Fibroblast of skin of right biceps (primary cell): ENCODE measurements at places on chromosomes 5 and 9.

- peak; percentile 78 for DNase-seq
Observed at GRCh38 chr9:124752967-124753366, 18.1 kb downstream of the NR6A1 start.

DNA sequence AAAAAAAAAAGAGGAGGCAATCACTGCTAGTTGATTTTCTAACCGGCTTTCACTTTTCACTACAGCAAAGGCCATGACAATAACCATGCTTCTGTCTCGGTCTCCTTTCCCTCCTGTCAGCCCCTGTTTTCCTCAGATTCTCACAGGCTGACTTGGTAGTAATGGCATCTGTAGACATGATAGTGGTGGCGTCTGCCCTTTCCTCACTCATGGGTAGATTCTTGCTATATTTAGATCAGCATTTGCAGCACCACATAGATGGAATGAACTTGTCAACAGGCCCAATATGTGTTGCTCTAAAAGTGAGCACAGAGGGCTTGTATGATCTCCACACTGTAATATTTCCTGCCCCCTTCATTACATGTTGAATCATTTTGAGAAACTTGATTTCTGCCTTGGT is 120.3 kb upstream of the FTMT start:
- no peak for DNase-seq

DNA sequence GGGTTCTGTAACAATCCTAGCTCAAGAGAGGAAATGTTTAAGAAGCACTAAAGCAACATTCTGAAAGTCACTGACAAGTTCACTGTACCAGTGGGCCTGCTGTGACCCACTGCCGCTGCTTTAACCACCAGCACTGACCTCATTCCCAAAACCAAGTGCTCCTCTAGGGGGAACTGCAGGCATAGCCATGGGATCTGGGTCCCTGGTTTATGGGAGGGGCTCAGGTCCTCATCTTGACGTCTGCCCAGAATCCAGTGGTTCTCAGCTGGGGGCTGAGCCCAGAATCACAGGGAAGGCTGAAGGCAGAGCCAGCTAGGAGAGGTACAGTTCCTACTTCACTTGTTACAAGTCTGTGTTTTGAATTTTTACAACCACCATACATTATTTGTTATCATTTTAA is 36.1 kb upstream of the SLC2A8 start:
- peak; percentile 23 for DNase-seq

DNA sequence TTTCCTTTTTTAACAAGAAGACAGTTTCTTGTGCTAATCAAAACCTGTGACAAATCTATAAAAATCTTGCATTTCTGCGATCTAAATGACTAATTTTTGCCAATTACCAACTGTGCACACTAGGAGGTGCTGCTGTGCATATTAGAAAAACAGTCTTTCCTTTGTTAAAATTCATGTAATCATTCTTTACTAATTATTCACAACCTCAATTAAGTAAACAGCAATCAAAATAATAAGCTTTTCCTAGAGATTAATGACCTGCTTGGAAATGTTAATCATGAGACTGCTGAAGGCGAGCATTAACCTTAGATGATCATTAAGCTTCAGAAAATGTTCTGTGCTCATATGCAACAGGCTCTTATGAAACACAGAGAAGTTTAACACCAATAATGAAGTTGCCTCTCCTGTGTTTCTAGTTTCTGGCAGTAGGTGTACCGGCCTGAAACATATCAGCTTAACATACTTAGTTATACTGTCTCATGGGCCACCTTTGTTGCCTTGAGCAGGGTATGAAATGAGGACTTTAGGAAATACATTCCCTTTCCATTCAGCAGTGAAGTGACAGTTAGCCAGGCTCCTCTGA is 17.7 kb downstream of the RFESD start:
- peak; percentile 36 for DNase-seq

GRCh38 chr9:113525205-113525604 is 61.7 kb downstream of the RGS3 start:
- no peak for DNase-seq
